Esophagus muscularis mucosa (tissue), 4 donors: ENCODE measurements at places on chromosomes 16 and 17. TPM values are rescaled to one million over a fixed set of nuclear protein-coding genes. Genes with fewer than 3 reads are reported as not detected.

GRCh38 chr17:59838052-59838916 lies 54.5 kb downstream of the TUBD1 start:
- DNase-seq, result no peak

- no peak for DNase-seq
These were observed 16.6 kb upstream of the CBX8 start for GRCh38 chr17:79813297-79814126.

GRCh38 chr16:9677301-9677653 lies 505.0 kb downstream of the GRIN2A start:
- DNase-seq, result no peak

DNA sequence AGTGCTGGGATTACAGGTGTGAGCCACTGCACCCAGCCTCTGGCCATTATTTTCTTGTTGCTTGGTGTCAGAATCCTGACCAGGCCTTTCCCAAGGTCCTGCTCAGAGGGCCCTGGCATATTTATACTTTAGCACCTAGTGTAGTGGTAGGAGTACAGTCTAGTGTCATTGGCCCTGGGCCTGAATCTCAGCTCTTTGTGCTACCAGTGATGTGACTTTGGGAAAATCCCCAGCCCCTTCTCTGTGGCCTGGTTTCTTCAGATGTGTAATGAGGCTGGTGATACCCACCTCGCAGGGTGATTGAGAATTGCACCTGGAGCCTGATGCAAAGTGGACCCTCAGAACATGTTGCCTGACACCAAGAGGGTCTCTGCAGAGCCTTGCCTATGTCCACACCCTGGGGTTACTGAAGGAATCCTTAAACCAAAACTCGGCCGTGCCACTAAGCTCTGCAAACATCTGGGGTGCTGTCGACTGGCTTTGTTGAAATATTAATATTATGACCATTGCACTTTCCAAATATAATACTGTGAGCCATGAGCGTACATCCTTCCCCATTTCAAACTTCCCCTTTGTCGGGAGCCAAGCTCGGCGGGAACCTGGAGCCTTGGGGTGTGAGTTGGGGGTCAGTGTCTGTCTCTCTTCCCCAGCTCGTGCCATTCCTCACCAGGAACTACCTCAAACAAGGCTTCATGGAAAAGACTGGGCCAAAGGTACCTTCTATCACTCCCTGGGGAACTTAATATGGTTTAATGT lies 18.0 kb upstream of the RNF135 start:
- DNase-seq, result no peak

DNA sequence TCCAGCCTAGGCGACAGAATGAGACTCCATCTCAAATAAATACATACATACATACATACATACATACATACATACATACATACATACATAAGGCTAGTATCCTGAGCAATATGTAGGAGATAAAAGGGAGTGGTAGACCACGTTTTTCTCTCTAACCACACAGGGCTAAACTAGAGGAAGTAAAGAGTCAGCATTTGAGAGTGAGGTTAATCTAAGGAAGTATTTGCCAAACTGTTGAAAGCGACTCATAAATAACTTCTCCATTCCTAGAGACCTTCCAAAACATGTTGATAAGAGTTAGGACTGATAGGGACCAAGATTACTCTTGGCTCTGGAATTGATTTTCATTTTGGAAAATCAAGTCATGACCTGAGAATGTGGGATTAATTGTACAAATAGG lies 68.9 kb downstream of the NEUROD2 start:
- DNase-seq, result no peak

The UTP4 gene
- 23.3 TPM for total RNA-seq

DNA sequence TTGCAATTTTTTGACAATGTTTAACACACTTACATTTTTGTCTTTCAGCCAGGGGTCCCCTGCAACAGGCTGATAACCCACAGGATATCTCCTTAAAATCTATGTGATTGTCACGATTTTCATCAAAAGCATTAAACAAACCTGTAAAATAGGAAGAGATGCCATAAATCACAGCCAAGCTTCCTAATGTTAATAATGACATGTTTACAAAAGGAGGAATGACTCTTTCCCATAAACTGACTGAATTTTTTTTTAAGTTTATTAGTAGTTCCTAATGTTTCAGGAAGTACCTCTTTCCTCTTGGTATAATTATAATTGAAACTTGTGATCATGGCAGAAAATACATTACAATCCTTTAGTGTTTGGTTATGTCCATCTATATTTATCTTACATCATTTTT lies 119.6 kb downstream of the CA4 start:
- DNase-seq, result no peak

The TP53I13 gene
- 60.4 TPM for total RNA-seq

- DNase-seq, result no peak
These were observed 4.2 kb upstream of the FBXL16 start for GRCh38 chr16:709566-710499.

DNA sequence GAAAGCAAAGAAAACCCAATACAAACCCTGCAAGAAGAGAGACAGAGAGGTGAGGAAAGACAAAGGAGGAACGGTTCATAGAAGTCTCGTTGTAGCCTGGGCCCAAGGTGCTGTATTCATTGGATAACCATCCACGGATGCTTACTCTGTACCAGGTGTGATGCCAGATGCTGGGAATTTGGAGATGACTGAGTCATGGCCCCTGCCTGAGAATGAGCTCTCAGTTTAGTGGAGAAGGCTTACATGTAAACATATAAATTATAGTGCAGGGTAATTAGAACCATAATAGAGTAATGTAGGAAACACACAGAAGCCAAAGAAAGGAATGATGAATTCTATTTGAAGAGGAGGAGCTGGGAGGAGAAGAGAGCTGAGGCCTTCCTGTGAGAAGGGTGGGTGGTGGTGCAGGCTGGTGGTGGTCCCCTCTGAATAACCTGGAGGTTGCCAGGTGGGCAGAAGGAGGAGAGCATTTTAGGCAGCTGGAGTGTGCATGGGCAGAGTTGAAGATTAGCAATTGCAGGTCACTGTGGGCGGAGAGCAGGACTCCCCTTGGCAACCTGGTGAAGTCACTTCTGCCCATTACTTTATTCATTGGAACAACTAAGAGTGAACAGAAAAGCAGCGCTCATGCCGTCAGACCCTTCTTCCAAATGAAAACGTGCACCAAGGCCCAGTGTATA lies 7.7 kb upstream of the ZG16 start:
- no peak for DNase-seq

- DNase-seq, result no peak
These were observed 114.0 kb downstream of the FTO start for GRCh38 chr16:53817812-53818550.

- no peak for DNase-seq
These were observed 115.4 kb downstream of the AXIN2 start for GRCh38 chr17:65446043-65446442.

DNA sequence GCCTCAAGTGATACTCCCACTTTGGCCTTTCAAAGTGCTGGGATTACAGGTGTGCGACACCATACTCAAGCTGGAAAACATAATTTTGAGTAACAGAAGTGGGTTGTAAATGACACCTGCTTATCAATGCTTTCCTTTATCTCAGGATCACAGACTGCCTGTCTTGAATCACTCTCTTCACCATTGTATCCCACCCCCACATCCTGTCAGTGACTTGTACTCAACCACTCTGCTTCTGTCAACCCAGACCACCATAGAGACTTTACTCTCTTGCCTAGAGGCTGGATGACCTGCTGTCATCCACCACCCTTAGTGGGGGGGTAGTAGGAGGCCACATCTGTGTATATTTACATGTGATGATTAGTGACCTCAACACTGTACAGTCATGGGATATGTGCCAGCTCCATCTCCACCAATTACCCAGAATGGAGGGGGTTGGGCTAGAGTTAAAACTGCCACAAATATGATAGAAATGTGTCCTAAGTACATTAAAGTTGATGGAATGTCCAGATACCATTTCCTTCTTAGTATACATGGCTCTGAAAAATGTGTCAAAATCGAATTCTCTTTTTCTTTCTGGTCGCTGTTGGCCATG lies 338.7 kb downstream of the GRIN2A start:
- DNase-seq, result peak; percentile 50

The HBM gene
- not detected for total RNA-seq

DNA sequence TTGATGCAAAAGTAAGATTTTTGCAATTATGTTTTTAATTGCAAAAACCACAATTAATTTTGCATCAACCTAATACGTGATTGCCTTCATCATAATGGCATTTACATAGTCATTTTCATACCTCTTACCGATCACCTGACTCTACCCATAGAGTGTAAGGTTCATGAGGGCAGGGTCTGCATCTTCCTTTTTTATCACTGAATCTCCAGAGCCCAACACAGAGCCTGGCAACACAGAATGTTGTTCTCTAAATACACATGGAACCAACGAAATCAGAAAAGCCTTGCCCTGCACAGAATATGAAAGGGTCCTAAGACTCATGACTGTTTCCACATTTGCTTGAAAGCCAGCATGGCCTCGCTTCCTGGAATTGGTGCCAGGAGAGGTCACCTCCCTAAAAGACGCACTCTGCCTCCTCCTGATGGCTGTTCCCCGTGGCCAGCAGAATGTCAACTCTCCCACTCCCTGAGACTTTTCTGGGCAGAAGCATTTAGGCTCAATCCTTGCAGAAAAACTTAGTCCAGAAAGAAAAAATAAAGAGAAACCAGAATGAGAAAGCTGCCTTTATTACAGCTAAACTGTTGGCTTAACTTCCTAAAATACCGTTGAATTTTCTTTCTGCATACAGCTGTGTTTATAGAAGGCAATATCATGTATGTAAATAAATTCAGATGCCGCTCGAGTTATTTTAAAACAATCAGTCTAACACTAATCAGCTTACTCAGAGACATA lies 327.8 kb upstream of the MAF start:
- DNase-seq, result no peak

GRCh38 chr16:58628845-58629732 lies 537 bp downstream of the CNOT1 start:
- peak; percentile 93 for DNase-seq

DNA sequence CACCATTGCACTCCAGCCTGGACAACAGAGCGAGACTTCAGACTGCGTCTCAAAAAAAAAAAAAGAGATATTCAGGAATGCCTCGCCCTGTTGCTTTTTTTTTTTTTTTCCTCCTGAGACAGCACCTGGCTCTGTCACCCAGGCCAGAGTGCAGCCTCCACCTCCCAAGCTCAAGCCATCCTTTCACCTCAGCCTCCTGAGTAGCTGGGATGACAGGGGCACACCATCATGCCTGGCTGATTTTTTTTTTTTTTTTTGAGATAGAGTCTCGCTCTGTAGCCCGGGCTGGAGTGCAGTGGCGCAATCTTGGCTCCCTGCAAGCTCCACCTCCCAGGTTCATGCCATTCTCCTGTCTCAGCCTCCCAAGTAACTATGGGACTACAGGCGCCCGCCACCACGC lies 8.0 kb downstream of the PHAF1 start:
- no peak for DNase-seq

The RMI2 gene
- total RNA-seq, result 1.7 TPM

The B4GALNT2 gene
- not detected for total RNA-seq

- no peak for DNase-seq
These were observed 94.8 kb upstream of the XYLT1 start for GRCh38 chr16:17565605-17566004.

The DHRS7C gene
- not detected for total RNA-seq

DNA sequence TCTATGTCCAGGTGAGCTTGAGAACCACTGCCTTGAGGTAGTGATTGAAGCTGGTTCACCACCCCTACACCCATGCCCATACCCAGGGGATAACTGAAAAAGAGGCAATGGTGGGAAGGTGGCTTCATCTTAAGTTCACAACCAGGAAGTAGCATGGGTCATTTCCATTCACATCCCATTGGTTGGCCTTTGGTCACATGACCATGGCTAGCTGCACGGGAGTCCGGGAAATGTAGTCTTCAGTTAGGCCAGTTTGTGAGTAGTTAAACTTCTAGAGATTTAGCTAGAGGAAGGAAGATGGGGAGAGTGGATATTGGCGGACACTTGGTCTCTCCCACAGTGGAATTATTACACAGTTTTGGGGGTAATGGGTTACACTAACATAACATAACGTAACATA lies 92.9 kb downstream of the RGS9 start:
- DNase-seq, result no peak

DNA sequence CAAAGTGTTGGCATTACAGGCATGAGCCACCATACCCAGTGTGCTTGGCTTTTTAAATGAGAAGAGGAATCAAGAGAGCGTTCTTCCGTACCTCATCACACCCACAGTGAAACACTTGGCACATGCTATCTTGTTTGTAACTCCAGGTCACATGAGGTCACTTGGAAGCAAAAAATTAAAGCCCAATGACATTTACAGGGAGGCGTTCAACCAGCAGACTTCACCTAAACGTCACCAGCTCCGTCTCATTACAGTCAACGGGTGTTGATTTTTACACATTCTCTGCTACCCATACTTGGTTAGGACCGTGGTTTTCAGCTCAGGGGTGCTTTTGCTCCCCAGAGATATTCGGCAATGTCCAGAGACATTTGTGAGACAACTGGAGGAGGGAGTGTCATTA lies 127.0 kb downstream of the XYLT1 start:
- no peak for DNase-seq

The HOXB2 gene
- 77.4 TPM for total RNA-seq

The PRKCB gene
- total RNA-seq, result 7.1 TPM

DNA sequence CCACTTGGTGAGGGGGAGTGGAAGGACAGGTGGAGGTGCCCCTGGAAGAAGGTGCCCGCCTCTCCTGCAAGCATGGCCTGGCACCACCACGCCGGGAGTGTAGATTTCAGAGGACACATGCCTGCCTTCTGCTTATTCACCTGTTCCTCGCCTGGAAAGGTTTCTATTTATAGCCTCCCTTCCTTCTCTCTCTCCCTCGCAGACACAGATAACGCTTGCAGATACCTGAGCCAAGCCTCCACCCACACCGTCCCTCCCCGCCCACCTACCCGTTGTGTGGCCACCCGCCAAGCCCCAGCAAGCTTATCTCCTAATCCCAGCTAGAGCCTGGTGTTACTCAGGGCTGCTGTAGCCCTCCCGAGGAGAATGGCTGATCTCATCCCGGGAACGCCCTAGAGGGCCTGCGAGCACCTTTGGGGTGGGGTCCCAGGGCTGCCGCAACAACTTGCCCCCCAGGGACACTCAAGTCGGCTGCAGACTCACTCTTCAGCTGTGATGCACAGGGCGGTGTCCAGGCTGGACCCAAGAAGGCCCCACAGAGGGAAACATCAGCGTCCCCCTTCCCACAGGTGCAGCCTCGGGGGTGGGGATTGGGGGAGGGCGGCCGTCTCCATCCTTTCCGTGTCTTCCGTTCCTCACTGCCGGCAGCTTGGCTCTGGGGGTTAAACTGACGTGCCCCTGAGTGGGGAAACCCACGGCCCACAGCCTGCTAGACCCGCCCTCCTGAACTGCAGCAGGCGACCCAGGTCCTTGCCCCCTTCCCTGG lies 1.9 kb upstream of the SNAI3 start:
- no peak for DNase-seq

DNA sequence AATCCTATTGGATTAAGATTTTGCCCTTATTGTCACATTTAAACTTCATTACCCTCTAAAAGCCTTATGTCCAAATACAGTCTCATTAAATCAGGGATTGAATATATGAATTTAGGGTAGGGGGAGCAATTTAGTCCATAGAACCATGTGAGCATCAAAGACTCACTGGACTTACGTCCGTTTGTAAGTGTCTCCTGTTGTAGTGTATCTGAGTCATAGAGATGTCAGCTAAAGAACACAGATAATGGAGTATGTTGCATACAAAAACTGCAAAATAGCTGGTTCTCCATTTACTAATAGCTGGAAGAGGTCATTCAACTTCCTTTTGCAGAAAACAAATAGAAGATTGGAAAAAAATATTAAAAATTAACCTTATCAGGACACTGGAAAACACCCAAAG lies 599.1 kb upstream of the SOX9 start:
- no peak for DNase-seq
